ENCODE measurements at places on chromosomes 13 and 19.

GRCh38 chr13:28415994-28416421 lies 78.9 kb downstream of the FLT1 start:
- DNase-seq = no peak

DNA sequence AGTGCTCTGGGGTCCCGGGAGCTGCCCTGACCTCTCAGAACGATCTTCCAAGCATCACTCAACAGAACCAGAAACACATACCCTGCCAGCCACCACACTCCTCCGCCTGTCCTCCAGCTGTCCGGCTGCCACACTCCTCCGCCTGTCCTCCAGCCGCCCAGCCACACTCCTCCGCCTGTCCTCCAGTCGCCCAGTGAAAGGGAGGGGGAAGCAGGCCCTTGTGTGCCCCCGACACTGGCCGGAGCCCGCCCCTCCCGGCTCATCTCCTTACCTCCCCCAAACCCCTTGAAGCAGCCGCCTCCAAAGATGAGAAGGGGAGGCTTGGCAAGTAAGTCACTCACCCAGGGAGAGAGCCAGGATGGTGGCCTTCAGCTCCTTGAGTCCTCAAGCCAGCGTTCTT lies 40.2 kb downstream of the STK24 start:
- no peak for DNase-seq

GRCh38 chr19:43553656-43554055 lies 20.7 kb downstream of the ZNF575 start:
- no peak for DNase-seq

GRCh38 chr19:30481063-30481462 lies 108.9 kb downstream of the ZNF536 start:
- no peak for DNase-seq

DNA sequence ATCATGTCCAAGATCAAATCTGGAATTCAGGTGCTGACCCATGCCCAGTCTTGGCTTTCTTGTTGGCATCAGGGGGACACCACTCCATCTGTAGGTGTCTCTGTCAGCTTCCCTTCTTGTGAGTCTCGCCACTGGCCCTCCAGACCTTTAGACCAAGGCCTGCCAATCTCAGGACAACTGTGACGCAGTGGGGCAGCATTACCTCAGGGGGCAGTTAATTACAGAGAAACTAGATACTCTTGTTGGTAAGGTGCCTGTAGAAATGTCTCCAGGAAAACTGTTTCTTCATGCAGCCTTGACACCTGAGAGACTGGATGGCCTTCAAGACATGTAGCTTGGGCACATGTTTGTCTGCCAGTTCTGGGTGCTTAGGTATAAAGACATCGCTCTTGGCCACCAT lies 46.7 kb upstream of the DACH1 start:
- DNase-seq = no peak

- DNase-seq = no peak
These were observed 8.7 kb upstream of the TNFSF14 start for GRCh38 chr19:6678690-6679109.

DNA sequence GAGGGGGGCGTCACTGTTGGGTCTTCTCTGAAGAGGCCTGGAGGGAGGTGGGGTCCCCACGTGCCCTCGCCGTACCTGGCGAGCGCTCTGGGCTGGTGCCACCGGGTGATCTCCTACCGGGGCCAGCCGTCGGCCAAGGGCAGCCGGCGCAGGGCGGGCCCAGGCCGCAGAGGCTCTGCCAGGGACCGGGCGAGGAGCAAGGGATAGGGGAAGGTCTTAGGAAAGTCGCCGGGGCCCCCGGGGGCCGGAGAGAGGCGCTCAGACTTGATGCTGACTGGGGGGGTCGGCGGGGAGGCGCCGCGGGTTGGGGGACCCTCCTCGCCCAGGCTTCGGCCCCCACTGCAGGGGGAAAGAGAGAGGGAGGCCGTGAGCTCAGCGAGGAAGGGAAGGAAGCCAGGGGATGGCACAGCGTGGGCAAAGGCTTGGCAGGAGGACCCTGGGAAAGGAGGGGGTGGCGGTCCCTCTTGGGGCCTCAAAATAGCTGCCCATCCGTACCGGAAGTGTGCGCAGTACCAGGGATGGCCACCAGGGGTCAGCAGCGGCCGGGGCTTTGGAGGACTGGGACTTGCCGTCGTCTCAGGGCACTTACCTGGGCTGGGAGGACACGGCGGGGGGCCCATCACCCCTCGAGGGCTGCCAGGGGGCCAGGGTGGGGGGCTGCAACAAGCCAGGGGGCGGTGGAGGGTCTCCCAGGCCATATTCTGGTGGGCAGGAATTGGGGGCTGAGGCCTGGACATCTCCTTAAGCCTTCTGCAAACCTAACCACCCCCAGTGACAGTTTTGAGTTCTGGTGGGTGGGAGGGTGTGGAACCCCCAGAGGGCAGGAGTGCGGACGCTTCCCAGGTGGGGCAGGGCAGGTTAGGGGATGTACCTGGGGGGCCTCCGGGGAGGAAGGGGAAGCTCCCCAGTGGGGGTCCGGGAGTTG lies 7.7 kb upstream of the TMEM161A start:
- no peak for DNase-seq

GRCh38 chr13:53398051-53398450 lies 369.4 kb downstream of the OLFM4 start:
- DNase-seq = no peak

GRCh38 chr13:99153219-99153618 lies 47.4 kb upstream of the UBAC2 start:
- no peak for DNase-seq

- DNase-seq = no peak
These were observed 695 bp downstream of the ICAM1 start for GRCh38 chr19:10271543-10272086.

- no peak for DNase-seq
These were observed 55.5 kb downstream of the TBC1D4 start for GRCh38 chr13:75426421-75426820.

GRCh38 chr19:16235811-16236652 lies 38.3 kb downstream of the AP1M1 start:
- no peak for DNase-seq

DNA sequence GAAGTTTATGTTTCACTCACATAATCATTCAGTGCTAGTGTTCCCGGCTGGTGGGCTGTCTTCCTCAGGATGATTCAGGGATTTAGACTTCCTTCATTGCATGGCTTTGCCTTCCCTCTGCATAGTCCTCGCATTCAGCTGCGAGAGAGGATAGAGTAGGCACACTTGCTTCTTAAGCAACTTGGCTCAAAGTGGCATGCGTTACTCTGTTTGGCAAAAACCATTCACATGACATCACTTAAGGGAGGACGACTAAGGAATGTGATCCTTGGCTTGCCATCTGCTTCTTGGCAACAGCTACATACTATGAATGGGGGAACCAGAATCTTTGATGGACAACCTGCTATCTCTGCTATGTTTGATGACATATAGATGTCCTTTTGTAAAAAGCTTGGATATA lies 359.3 kb downstream of the TDRD3 start:
- DNase-seq = no peak
